ENCODE measurements at places on chromosomes 11 and 22.

DNA sequence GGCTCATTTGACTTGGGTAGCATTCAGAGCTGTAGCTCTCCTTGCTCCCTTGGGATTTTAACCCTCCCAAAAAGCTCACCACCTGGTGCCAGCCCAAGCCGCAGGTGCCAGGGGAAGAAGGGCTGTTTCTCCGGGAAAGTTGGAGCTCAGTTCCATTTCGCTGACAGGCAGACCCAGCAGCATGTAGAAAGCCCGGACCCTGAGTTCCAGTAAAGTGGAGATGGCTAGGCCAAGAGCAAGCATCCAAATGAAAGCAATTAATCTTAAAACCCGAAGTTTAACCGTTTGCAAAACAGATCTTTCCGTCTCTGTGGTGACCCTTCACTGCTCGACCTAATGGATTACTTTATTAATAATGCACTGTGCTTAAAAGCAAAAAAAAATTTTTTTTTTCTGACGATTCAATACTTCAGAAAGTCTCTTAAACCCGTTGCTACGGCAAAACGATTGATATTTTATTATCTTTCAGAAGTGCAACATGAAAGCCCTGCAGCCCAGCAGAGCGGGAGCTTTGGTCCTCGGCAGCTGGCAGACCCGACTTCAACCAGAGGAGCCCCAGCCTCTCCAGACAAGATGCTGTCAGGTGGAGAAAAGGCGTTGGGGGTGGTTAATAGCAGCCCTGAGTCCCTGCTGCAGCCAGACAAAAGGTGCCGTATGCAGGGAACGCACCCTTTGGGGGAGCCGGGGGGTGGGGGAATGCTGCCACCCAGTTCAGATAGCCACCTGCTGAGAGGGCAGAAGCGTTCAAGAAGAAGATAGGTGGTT lies 3.3 kb downstream of the LMO1 start:
- no peak for DNase-seq

- DNase-seq: peak; percentile 54
These were observed 4.5 kb downstream of the GSTT2 start for GRCh38 chr22:23984430-23984829.

GRCh38 chr11:37558619-37559210 lies 960.7 kb upstream of the RAG2 start:
- DNase-seq: no peak

GRCh38 chr11:115653926-115654325 lies 149.7 kb upstream of the CADM1 start:
- DNase-seq: no peak

GRCh38 chr11:90221803-90222458 lies 918 bp downstream of the CHORDC1 start:
- no peak for DNase-seq

GRCh38 chr11:106292526-106292925 lies 215.1 kb downstream of the AASDHPPT start:
- no peak for DNase-seq

DNA sequence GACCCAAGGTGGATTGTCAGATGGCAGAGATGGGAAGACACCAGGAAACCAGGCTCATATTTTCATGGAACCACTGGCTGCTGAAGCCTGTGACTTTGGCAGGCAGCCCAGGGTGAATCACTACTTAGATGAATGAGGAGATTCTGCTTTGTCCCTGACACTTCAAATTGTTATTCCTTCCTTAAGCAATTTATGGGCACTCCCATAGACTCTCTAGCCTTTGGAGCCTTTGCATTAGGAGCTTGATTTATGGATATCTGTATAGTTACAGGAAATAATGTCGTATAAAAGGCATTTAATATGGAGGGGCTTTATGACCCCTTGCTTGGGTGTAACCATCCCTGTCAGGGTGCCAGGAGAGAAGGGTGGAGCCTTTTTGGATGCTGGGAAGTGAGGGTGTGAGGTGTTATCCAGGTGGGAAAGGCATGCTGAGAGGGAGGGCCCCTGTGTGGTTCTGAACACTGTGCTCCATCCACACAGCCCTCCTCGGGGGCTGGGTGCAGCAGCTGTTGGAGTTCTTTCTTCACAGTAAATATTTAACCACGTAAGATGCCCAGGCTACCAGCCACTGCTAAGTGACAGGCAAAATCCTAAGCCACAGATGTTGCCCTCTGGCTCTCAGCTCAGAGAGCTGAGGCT lies 35.3 kb downstream of the IL18 start:
- DNase-seq: no peak

DNA sequence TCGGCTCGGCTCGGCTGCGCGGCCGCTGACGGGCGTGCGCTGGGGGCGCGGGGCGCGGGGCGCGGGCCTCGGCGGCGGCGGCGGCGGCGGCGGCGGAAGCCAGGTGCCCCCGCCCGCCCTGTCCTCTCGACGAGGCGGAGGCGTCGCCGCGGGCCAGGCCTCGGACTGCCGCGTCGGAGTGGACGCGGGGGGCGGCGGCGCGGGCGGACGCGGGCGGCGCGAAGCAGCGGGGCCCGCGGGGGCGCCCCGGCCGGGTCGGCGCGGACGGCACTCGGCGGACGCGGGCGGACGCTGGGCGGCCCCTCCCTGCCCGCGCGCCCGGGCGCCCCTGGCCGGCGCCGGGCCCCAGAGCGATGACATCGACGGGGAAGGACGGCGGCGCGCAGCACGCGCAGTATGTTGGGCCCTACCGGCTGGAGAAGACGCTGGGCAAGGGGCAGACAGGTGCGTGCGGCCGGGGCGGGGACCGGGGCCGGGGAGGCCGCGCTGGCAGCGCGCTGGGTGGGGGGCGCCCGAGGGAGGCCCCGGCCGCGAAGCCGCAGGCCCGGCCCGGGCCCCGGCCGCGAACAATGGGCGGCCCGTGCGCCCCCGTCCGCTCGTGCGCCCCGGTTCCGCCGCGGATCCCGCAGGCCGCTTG lies at the start of gene BRSK2:
Gene BRSK2, plus strand, starts transcription at position 3 of the 637 bp plus-strand sequence. Its CDS starts 351 bp downstream, at position 354.
- no peak for DNase-seq

GRCh38 chr11:102653744-102654291 lies 28.7 kb upstream of the MMP20 start:
- DNase-seq: no peak

- no peak for DNase-seq
These were observed 16.9 kb downstream of the RSPH14 start for GRCh38 chr22:23124611-23125511.

GRCh38 chr11:14774721-14775120 lies 117.3 kb downstream of the CYP2R1 start:
- no peak for DNase-seq

- no peak for DNase-seq
These were observed 117.5 kb downstream of the TRPC6 start for GRCh38 chr11:101466352-101466751.

DNA sequence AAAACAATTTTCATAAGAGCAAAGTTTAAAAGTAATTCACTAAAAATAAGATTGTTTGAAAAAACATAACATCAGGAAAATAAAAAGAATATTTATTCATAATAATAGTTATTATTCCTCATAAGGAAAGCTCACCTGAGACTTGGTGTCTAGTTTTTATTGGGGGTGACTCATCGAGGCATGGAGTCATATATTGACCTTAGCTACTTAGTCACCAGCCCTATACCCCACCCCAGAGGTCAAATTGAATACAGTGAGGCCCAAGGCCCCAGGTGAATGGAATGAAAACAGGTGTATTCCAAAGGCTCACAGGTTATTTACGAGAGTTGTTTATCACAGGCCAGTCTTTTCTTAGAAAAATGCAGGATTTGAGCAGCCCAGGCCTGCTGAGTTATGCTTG lies 36.9 kb downstream of the CNTF start:
- no peak for DNase-seq

- DNase-seq: no peak
These were observed 4.3 kb upstream of the SH3BP1 start for GRCh38 chr22:37635157-37635556.

- no peak for DNase-seq
These were observed 78.6 kb upstream of the GRK3 start for GRCh38 chr22:25485626-25486545.

DNA sequence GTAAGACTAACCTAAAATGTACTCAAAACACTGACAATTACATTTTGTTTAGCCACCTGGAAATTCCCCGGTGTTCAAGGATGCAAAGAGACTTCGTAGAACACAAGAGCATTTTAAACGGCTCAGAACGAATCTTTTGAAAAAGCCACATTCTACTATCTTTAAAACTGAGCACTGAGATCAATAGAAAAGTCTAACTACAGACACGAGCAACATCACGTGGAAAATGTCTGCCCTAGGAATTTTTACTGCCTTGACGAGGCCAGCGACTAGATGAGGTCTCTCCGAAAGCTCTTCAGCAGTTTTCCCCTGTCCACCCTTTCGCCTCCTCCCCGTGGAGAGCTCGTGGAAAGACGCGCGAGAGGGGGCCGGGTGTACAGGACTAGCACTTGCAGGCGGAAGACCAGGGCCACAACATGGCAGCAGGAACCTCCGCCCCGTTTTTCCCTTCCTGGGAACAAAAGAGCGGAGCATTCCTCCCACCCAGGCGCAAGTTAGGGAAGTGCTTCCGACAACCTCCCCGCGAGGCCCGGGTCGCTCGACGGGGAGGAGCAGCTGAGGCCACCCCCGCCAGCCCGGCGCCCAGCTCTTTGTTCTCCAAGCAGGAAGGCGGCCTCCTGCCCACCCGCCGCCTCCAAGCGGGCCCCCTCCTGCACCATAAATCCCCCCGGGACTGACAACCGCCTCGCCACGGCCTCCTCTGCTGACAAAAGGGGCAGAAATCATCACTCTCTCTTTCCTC lies 1.1 kb downstream of the EIF4G2 start:
- peak; percentile 55 for DNase-seq

DNA sequence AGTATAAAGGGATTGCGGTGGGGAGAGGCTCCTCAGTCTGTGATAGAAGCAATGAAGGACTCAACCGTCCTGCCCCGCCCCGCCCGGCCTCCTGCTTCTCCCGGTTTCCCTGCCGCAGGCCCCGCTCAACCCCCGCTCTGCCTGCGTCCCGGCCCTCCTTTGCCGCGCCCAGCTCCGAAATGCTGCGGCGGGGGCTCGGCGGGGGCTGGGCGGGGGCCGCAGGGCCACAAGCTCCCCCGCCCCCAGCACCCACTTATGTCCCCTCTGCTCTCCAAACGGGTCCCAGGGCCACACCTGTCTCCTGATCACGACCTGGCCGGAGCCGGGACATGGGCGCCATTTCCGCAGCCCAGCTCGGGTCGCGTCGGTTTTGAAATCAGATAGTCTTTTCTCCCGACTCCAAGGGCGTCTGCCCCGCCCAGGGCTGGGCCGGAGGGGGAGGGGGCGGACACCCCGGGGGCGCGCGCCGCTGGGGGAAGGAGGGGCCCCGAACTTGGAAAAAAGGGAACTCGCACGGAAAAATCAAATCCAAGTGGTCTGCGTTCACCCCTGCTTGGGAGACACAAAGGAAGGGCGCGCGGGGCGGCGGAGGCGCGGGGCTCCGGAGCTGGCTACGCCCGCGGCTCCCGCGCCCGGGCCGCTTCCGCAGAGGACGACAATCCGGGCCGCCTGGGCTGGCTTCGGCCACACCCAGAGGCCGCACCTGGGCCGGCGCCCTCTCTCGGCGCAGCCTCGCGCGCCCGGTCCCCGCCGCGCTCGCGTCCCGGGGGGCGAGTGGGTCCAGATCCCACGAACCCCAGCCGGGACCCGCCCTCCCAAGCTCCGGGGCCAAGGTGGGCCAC lies 70.6 kb upstream of the EP300 start:
- peak; percentile 7 for DNase-seq

DNA sequence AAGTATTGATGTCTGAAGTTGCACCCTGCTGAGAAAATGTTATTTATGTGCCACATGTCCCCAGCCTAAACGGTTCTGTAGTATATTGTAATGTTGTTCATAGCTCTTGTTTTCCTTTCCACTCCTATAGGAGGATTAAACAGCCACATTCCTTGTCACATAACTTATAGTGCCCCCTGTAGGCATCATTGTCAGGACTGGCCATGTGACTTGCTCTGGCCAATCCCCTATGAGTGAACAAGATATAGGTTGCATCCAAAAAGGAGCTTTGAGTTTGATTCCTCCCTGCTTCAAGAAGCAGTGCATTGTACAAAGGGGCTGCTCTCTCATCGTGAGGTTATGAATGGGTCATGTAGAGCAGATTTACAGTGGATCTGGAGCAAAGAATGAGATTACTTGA lies 717.6 kb upstream of the ANO5 start:
- no peak for DNase-seq

GRCh38 chr22:29353286-29353685 lies 35.1 kb downstream of the AP1B1 start:
- no peak for DNase-seq

GRCh38 chr11:69891421-69892236 lies 72.4 kb upstream of the FGF3 start:
- no peak for DNase-seq
